Neural crest cell (in vitro differentiated cells): ENCODE measurements at places on chromosomes 11 and 22. TPM values are rescaled to one million over a fixed set of nuclear protein-coding genes. Genes with fewer than 3 reads are reported as not detected.

Gene MAP6
- 52.7 and 57.7 TPM in 2 replicates for total RNA-seq

Gene MMP10
- not detected in 2 replicates for total RNA-seq

Gene SERHL2
- total RNA-seq = 0.36 and 0.63 TPM in 2 replicates

Gene PISD
- 29.0 and 29.2 TPM in 2 replicates for total RNA-seq

Gene NEU3
- total RNA-seq = 11.3 and 12.7 TPM in 2 replicates

Gene NCAM1
- total RNA-seq = 76.7 and 85.2 TPM in 2 replicates

Gene SSTR3
- 0.09 TPM in 2 replicates for total RNA-seq
